ENCODE measurements at places on chromosomes 5 and 9.

DNA sequence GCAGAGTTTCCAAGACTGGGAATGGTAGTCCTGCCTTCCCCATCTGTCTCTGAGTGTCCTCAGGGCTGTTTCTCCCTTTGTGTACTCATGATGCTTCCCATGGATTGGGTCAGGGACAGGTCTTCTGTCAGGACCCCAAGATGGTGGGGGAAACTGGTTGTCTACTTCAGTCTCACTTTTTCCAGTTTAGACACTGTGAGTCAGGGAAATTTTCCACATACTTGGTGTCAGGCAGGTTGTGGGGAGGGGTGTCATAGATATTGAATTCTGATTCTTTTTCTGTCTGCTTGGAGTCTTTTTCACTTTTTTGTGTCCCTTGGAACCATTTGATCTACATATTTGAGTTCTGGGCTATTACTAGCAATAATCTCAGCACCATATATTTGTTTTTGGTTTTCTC is 10.3 kb downstream of the POLK start:
- DNase-seq = no peak

GRCh38 chr9:4654538-4654937 is 7.6 kb upstream of the PLPP6 start:
- DNase-seq = no peak

- DNase-seq = no peak
Measured at GRCh38 chr5:158080112-158080511, 221.2 kb upstream of the CLINT1 start.

DNA sequence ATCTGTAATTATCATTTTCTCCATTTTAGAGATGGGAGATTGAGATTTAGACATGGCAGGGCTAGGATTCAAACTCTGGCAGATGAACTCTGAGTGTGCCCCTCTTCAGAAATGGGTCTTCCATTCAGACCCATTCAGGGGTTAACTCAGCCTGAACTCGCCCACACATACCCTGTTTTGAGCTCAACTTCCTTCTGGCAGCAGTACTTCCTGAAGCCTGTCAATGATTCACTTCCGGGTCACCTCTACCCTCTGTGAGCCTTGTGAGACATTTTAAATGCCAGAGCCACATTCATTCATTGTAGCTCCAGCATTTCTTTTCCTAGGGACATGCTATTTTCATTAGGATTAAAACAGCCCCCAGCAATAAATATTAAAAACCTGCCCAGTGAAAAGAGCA is 209.3 kb upstream of the SLC24A2 start:
- DNase-seq = no peak

DNA sequence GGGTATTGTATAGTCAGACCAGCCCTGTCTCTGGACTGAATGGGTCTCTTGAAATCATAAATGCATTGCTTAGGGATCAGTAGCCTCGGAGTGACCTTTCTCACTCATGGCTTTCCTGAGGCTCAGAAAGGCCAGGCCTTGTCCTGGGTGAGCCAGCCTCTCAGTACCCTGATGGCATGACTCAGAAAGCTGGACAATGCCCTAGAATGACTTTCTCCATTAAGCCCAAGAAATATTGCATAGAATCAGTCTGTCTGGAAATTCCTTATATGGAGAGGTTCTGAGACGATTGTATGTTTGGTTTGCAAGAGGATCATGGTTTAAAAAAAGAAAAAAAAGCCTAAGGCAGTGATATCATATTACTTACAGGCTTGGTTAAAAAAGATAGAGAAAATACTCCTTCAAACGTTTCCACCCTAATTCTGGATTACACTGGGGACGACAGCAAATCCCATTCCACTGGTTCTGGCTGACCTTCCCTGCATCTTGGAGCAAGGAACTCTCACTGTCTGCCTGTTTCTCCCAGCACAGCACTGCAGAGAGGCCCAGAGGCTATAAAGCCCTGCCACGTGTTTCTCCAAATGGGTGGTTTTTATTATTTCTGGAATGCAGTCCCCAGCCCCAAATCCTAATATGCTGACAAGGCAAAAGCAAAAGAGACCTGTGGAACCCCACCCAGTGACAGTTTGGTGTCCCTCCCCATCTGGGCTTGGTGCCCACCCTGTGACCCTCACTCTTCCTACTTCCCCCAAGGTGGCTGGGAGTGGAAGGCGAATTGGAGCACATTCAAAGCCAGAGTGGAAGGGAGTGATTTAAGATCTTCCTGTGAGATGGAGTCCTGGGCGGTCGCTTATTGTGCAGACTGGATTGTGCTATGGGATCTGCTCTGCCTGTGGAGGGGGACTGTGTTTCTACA is 34.4 kb downstream of the MAP1B start:
- DNase-seq = no peak

- no peak for DNase-seq
Measured at GRCh38 chr5:86909418-86910295, 291.9 kb downstream of the COX7C start.

DNA sequence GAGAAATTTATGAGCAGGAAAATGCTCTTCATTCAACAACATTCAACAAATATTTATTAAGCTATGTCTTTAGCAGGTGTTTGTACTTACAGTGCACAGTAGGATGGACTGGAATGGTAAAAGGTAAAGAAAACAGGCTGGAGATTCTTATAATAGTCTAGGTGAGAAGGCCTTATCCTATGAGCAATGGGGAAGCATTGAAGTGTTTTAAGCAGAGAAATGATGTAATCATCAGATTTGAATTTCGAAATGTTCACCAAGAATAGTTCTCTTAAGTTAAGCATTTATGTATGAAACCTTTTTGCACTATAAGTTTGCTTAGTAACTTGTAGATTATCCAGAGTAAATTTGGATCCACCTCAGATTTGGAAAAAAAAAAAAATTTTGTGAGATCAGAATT is 209.3 kb downstream of the NR3C1 start:
- no peak for DNase-seq

DNA sequence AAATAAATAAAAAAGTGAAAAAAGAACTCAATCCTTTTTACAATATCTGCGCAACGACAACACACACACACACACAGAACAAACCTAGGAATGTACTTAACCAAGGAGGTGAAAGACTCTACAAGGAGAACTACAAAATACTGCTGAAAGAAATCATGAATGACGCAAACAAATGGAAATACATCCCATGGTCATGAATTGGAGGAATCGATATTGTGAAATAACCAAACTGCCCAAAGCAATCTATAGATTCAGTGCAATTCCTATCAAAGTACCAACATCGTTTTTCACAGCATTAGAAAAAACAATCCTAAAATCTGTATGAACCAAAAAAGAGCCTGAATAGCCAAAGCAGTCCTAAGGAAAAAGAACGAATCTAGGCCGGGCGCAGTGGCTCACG is 29.9 kb upstream of the NRARP start:
- no peak for DNase-seq

DNA sequence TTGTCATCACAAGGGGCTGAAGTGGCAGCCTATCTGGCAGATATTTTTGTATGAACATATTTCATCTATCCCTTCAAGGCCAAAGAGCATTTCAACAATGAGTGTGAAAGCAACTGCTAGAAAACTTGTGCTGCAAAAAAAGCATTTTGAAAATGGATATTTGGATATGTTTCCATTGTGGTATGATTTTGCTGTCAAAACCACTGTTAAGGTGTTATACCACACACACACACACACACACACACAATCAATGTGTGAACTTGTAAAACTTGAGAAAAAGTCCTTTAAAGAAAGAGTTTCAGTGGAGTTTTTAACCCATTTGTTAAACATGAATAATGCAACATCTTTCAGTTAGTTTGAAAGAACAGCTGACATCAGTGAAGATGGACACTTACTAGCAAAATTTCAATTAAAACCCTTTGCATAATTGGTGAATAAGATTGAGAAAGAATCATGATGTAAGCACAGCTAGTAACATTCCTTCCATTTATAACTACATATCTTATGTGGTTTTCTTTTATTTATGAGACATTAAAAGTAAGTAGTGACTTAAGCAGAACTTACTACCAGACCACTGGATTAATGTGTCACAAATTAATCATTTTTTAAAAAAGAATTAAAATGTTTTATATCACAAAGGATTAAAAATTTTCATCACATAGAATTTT is 182.6 kb upstream of the GNA14 start:
- no peak for DNase-seq

- DNase-seq = no peak
Measured at GRCh38 chr5:170028124-170028523, 47.8 kb upstream of the INSYN2B start.

GRCh38 chr5:87887247-87887646 is 381.4 kb downstream of the TMEM161B start:
- DNase-seq = no peak

- DNase-seq = no peak
Measured at GRCh38 chr5:130099008-130099407, 194.7 kb downstream of the CHSY3 start.

GRCh38 chr5:33755231-33755630 is 136.6 kb downstream of the ADAMTS12 start:
- no peak for DNase-seq

GRCh38 chr9:119094086-119094485 is 275.1 kb downstream of the BRINP1 start:
- DNase-seq = no peak
